Adrenal gland (tissue), 19 donors: ENCODE measurements at places on chromosomes 1 and 21.

GRCh38 chr1:115648717-115649691 is 7.2 kb downstream of the VANGL1 start:
- no peak for DNase-seq

DNA sequence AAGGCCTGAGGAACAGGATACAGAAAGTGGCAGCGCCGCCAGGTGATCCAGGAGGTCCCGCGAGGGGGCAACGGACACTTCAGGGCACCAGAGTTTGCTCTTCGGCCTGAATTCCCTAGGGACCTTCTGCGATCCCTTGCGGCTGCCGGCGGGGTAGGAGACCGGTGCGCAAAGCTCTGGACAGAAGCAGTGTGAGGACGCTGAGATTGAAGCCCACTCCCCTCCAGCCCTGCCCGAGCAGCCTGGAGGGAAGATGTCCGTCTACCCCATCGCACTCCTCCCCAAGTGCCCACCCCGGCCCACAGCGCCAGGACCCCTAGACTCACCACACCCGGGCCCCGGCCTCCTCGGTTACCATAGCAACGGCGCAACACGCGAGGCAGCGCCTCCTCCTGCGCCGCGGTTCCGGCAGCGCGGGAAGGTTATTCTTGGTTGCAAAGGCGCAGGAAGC is at the start of gene ANKRD45:
Gene ANKRD45, minus strand, starts transcription at position 361 of the 451 bp plus-strand sequence. CDS start 10,433 bp downstream, outside the sequence.
- DNase-seq, result peak; percentile 62

GRCh38 chr21:31448496-31448895 is 104.4 kb upstream of the TIAM1 start:
- no peak for DNase-seq

GRCh38 chr21:32350211-32350980 is 42.4 kb downstream of the URB1 start:
- no peak for DNase-seq

- peak; percentile 73 for DNase-seq
Observed at GRCh38 chr1:182149411-182149965, 88.0 kb upstream of the ZNF648 start.

DNA sequence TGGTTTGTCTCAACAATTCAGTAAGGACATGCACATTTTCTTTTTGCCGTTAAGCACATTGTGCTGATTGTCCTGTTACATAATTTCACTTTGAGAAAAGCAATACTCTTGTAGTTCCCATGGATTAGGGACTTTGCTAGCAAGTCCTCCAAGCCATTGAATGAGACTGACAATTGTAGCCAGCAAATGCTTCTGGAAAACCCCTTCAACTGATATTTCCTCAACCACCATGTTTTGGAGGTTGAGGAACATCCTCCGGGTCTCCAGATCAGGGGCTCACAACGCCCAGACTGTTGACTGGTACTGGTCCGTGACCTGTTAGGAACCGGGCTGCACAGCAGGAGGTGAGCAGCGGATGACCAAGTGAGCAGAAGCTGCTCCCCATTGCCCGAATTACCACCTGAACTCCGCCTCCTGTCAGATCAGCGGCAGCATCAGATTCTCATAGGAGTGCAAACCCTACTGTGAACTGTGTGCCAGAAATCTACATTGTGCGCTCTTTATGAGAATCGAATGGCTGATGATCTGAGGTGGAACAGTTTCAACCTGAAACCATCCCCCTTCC is 24.1 kb downstream of the ACTN2 start:
- DNase-seq, result no peak

- DNase-seq, result no peak
Observed at GRCh38 chr1:113659556-113659955, 99.7 kb downstream of the PHTF1 start.

- no peak for DNase-seq
Observed at GRCh38 chr1:73517603-73518191, 680.3 kb downstream of the LRRIQ3 start.

DNA sequence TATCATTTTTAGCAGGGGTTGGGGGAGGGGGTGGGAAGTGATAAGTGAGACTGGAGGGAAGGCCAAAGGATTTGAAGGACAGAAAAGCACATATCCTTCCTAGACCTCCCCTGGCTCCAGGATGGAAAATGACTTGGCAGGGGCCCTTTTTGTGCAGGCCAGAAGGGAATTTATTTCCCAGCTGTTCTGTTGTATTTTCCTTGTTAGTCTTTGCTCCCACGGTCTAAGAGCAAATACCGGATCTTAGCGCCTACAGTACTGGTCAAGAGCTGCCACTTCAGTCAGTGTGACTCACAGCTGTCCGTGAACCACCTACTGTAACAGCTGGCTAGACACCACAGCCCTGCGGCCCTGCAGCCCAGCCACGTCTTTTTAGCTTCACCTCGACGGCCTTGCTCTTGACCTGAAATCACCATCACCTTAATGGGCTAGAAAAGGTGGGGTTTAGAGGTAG is 51.0 kb upstream of the ERRFI1 start:
- peak; percentile 81 for DNase-seq

DNA sequence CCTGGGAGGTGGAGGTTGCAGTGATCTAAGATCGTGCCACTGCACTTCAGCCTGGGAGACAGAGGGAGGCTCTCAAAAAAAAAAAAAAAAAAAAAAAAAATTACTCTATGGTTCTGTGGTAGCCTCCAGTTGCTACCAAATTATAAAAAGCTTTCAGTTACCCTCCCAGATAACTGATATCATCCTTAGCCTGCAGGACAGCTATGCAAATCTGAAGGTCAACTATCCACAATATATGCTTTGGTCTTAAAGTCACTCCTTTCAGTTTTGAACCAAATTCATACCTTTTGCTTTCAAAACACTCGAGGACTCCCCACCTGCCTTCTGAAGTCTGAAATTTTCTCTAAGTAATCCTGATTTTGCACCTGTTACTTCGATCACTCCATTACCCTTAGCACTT is 3.1 kb downstream of the MIXL1 start:
- no peak for DNase-seq

DNA sequence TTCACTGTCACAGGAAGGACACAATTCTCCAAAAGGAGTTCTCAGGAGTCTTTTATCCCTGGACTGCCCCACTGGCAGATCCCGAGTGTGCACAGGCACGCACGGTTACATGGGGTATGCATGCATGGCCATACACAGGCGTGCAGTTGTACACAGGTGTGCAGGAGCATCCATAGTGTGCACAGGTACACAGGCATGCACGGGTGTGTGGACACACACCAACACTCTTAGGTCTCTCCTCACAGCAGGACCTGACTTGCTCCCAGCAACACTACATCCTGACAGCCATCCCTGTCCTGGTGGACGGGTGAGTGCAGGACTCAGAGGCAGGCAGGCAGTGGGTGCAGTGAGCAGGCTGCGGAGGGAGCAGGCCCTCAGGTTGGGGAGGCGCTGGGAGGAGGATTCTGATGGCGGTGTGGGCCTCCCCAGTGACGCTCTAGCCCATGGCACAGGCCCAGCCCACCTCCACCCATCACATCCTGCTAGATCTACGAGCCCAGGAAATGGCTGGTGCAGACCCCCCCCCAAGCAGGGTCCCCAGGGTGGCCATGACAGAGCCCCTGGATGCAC is 28.4 kb downstream of the SLC19A1 start:
- DNase-seq, result no peak

DNA sequence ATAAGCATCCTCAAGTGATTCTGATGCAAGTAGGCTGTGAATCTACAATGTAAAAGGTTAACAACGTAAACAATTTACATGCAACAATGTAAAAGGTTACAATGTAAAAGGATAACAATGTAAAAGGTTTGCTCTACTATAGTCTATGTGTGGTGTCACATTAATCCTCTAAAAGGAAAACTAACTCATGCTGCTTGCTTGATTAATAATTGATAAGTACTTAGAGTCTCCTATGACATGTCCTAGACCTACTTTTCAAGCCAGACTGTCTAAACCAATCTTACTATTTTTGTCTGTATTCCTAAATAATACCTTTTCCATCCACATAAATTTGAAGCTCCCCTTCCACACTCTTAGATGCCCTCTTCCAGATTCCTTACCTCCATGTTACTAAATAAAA is 606.8 kb downstream of the LTN1 start:
- DNase-seq, result no peak

DNA sequence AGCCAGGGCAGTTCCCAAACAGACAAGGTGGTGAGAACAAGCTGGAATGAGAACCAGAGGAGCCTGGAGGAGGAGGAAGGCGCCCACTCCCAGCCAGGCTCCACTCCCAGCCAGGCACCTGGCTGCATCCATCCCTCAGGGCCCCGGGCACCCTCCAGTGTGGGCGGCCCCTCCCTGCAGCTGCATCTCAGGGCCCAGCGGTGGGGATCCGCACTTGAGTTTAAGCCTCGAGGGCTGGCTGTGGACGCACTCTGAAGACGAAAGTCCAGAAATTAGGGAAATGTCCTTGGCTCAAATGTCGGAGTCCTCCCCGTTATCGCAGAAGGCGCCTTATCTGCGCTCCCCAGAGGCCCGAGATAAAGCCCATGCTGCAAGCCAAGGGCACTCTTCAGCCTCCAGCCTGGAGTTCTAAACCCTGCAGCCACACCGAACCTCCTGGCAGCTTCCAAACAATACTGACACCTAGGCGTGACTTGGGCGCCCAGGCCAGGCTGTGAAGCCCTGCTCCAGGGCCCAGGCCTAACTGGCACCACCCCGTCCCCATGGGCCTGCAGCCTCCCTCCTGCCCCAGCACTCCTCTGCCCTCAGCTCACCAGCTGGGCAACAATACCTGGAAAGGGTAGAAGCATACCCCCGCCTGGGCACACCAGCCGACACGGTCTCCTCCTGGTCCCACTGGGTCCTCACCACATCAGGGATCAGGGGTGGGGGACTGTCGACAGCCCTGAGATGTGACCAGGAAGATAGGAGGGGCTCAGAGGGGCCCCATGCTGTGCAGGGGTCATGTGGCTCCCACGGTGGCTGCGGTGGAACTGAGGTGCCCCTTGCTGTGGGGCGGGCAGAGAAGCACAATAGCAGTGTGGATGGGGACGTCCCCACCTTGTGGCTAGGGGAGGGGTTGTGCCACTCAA is 184.8 kb upstream of the VAMP3 start:
- peak; percentile 63 for DNase-seq
